Fibroblast of skin of abdomen (primary cell): ENCODE measurements at places on chromosomes 5 and 9.

DNA sequence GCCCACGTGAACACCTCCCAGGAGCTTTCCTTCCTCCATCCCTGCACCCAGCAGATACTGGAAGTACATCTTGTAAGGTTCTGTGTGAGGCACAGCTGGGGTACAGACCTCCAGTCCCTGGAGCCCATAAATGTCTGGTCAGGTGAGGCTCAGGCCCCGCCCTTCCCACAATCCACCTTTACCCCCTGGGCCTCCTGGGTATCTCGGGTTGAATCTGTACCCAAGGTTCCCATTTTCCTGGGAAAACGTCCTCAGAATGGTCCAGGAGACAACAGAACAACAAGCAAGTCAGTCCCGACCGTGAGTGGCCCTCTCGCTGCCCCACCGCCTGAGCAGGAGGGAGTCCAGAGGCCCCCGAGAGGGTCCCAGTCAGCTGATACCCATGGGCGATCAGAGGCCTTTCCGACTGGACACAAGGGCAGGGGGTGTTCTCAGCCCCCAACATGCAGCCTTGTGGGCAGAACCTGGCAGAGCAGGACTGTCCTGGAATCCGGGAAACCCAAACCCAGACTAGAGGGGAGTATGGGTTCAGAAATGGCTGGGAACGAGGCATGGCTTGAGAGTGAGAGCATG lies 4.3 kb downstream of the SPATA31E1 start:
- DNase-seq, result no peak

DNA sequence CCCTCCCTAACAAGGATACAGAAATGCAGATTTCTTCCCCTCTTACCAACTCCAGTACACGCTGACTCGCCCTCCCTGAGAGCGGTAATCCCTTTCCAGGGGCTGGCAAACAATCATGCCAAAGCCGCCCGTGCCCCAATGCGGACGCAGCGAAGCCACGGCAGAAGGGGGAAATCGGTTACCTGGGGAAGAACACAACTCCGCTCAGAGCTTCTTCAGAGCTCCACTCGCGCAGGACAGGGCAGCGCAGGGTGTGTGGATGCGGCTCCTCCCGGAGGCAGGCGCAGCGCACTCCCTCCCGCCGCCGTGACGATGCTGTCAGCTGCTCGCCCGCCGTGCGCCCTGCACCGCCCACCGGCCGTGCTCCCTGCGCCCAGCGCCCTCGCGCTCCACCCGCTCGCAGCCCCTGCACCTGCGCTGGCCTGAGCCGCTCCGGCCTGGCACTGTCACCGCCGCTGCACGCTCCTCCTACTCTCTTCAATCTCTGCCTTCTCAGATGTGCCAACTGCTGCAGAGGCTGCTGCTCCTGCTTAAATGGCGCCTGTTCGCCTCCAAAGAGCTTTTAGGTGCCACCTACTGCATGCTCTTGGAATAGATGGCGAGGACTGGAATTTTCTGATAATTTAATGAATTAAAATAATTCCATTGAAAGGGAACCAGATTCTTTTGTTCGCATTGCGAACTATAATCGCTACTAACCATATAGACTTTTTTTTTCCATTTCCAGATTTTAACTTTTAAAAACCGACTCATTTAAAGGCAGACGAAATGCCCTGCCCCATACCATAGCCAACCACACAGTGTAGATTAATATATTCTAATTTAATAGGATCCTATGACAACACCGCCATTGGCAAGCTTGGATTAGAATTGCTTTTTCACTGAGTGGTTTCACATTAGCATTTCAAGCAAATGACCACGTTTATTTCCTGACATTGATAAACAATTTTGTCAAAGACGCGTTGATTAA lies at the start of gene DIRAS2:
Gene DIRAS2 (minus strand): TSS at position 255 of the 970 bp plus-strand sequence. CDS start 28,997 bp downstream, outside the sequence.
- DNase-seq, result peak; percentile 48

DNA sequence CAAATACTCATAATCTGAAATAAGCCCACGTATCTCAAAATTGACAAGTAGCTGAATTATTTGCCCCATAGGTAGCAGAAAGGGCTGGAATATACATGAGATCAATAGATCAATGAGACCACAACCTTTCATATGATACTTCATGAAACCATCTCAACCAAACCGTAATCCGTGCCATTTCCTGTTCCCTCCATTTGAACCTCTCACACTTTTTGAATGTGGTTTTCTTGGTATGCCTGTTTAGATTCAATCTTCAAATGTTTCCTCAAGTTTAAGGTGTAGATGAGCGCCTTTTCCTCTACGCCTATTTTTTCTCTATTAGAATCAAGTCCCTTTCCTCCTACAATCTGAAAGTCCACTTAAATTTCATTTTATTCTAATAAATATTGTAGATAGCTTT lies 805.5 kb downstream of the EFNA5 start:
- DNase-seq, result no peak

DNA sequence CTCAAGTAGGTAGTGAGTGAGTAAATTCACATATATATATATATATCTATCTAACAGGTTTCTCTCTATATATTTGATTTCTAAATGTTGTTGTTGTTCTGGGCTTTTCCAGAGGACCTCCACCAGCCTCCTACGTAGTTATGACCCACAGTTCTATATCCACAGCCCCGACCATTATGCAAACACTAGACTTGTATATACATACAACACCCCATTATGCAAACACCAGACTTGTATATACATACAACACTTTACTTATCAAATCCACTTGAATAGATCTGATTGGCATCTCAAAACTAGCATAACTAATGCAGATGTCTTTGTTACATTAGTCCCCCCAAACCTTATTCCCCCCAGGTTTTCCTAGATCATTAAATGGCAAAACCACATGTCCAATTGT lies 108.7 kb downstream of the JAKMIP2 start:
- DNase-seq, result no peak

DNA sequence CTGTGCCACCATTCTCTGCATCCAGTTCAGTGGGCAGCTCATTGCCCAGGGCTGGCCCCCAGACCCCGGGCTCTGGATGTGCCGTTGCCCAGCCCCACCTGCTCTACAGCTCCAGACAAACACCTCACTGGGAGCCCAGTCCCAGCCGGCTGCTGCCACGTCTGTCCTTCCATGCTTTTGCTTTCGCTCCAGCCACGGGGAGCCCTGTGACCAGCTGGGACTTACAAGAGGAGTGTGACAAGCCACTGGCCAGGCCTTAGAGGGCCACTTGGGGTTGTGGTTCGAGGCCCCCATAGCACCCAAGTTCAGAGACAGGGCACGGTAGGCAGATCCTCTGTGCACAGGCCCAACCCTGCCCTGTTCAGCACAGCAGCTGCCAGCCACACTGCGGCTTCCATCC lies 142.0 kb downstream of the ADAMTS2 start:
- no peak for DNase-seq

DNA sequence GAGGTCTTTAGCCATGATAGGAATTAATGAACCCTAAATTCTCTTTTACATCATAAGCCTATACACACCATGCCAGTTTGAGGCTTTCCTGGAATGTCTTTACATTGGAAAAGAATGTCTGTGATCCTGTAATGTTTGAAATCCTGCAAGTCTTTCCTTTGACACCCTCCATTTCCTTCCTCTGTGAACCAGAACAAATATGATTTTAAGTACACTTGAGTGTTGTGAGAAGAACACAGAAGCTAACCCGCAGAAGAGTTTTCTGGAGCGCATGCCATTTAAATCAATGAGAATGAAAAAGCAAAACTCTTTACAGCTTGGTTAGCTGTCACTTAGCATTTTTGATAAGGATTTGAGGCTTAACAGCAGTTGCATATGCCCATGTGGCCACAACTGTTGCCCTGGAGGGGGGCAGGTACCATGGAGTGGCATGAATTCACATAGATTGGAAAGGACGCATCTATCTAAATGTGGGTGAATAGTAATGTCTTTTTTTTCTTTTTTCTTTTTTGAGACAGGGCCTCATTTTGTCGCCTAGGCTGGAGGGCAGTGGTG lies 372.6 kb downstream of the KDM4C start:
- DNase-seq, result peak; percentile 23

DNA sequence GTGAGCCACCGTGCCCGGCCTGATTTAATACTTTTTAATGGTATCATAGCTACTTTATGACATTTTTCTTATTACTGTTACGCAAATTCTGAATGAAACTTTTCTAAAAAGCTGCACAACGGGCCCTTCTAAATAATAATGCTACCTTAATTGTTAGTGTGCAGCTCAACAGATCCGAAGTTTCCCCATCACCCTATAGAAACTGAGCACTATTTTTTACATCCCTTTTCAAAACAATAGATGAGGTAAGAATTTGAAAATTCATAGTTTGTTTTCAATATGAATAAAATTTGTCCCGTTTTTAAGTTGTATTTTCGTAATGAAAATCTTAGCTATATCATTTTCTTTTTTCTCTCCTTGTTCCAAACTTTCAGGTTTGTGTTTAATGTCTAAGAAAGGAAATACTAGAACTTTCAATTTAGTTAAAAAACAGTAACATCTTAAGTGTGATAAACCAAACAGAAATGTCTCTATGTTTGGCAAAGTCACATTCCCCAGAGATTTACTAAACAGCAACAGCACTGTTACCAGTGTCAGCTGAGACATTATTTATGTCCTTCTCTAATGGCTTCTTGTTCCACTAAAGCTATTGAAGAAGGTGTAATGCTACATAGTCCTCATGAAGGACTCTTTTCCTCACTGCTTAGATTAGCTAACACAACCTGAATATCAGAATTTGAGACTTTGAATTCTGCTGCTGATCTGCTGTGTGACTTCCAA lies 22.9 kb downstream of the KIF2A start:
- no peak for DNase-seq

DNA sequence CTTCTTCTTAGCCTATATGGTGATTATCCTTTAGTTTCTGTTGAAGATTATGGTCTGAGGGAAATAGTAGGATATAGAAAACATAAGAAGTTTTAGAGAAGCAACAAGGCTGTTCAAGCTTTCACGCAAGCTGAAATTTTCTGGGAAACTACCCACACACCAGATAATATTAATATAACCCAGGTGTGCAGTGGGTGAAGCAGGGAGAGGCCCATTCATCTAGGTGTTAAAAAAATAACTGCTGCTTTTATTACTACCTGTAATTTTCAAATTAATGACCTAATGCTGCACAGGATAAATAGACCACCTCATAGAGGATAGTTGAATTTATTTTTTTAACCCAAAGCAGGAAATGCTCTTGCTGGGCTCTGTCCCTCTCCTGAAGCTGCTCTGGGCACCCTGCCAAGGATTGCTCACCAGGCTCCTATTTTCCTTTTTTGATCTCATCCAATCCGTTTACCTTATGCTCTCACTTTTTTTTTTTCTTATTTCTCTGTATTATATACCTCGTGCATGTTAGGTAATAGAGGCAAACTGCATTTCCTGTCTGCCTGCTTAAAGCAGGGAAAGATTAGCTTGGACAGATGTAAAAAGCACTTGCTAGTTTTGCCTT lies 124.3 kb upstream of the SLC12A2 start:
- DNase-seq, result peak; percentile 81
